Heart right ventricle (tissue), 16 donors: ENCODE measurements at places on chromosomes 6 and 20. TPM values are rescaled to one million over a fixed set of nuclear protein-coding genes. Genes with fewer than 3 reads are reported as not detected.
A peak's percentile ranks its signal among the peaks of the same experiment; 100 is the strongest.

Gene LY86
- 0.57 TPM for total RNA-seq

Gene SNRNP48
- total RNA-seq: 13.1 TPM

Gene MPC1
- total RNA-seq: 736 TPM

Gene DNAH8
- total RNA-seq: 0.09 TPM

Gene ABCF1
- 45.0 TPM for total RNA-seq

Gene KHDC1L
- not detected for total RNA-seq

Gene CNBD2
- total RNA-seq: 4.2 TPM

Gene OR2B2
- total RNA-seq: not detected

Gene MARCKS
- total RNA-seq: 15.5 TPM

Gene PACRG
- 10.3 TPM for total RNA-seq

Gene SGK2
- total RNA-seq: 3.1 TPM

DNA sequence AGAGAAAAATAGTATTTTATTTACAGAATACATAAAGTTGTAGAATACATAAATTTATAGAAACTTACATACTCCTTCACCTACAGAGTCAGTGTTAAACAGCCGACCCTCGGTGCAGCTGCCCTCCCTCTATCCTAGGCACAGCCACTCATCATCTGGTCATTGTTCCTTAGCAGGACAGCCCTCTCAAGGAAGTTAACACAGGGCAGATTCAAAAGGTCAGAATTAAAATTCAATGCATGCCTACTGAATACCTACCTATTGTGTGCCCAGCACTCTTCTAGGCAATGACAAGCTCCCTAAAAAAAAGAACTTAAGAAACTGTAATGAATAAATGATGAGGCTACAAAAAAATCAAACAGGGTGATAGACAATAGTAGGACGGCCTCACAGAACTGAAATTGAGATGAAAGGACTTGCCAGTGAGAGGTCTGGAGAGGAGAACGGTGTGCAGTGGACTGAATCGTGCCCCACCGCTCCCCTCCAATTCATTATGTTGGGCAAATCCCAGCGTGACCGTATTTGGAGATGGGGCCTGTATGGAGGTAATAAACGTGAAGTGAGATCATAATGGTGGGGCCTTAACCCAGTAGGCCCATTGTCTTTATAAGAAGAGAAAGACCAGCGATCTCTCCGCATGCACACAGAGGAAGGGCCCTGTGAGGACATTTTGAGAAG is 326.0 kb downstream of the PACRG start:
- no peak for DNase-seq

GRCh38 chr6:109008537-109009235 is 86.0 kb downstream of the SESN1 start:
- DNase-seq: no peak

DNA sequence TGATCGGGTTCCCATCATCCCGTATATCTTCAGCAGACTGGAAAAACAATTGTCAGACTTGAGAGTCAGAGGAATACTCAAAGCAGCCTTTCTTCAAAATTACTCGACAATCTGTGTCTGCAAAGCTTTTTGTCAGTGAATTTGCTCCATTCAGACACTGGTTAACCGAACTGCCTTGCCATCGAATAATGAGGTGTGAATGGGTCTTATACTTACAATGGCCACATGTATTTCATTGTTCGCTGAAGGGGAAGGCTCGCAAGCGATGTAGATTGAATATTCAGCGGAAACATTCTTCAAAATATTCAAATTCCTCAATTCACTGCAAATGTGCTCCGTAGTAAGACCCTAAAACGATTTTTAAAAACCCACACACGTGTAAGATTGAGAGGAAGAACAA is 32.9 kb downstream of the JAG1 start:
- DNase-seq: no peak

DNA sequence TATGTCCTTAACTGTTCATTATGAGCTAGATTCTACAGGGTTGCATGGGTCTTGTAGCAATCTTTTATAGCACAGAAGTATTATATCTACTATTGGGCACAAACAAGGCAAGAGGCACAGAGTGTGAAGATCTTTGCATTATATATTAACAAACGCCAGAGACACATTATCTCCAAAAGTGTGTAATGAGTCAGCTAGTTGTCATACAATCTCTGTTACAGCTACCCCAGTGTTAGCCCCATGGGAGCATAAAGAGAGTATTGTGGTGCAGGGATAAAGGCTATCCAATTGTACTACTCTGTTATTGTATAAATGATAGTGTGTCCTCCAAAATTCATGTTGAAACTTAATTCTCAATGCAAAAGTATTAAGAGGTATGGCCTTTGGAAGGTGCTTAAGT is 148.4 kb upstream of the RIMS1 start:
- DNase-seq: no peak

DNA sequence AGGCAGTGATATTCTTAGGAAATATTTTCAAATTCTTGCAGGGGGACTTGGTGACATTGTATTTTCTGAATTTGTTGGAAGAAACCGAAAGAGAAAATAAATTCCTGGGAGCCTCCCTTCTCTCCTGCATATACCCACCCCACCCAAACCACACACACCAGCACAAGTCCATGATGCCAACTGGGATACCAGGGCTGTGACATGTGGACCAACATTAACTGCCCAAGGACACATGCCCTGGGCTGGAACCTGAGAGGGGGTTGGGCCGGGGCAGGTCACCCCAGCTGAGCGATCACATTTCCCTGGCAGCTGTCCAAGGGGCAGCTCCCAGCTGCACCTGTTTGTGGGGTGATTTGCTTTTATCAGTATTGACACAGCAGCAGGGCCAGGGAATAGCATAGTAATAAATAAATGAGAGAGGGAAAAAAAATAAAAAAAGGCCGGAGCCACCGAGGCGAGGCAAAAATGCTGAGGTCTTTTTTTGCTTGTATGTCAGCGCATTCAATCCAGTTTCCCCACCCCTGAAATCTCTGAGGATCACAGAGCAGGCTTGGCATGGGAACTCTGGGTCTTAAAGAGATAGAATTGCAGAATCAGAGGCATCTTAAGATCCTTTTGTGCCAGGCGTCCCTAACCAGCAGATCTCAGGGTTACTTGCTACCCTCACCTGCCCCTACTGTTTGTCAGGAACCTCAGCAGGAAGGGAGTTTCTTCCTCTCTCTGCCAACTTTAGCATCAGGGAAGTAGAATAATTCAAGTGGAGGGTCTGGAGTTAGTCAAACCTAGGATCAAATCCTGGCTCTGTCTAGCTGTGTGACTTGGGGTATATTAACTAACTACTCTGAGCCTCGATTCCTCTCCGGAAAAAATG is 66.5 kb upstream of the PIM1 start:
- peak; percentile 48 for DNase-seq

DNA sequence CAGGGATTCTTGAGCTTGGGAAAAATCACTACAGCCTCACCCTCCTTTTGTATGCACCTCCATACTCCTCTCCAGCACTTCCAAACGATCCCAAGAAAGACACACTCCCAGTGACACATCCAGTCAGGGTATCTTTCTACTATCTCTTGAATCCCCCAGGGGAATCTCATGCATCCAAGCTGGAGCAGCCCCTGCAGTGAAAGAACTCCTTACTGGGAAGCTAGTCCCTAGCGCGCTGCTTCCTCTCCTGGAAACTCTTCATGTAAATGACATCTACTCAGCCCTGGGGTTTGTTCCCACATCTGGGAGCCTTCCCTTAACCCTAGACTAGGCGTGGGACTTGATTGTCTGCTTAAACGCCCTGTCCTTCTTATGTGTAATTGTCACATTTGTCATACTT is 329.1 kb upstream of the QKI start:
- no peak for DNase-seq

- DNase-seq: no peak
Measured at GRCh38 chr20:16708602-16709001, 21.2 kb upstream of the SNRPB2 start.

GRCh38 chr20:13008761-13009681 is at the start of gene SPTLC3:
TSS of gene SPTLC3 (plus strand) at chr20:13008972. CDS start at chr20:13009268, 296 bp downstream.
- DNase-seq: no peak

GRCh38 chr6:152879681-152880080 is 103.2 kb downstream of the FBXO5 start:
- no peak for DNase-seq

DNA sequence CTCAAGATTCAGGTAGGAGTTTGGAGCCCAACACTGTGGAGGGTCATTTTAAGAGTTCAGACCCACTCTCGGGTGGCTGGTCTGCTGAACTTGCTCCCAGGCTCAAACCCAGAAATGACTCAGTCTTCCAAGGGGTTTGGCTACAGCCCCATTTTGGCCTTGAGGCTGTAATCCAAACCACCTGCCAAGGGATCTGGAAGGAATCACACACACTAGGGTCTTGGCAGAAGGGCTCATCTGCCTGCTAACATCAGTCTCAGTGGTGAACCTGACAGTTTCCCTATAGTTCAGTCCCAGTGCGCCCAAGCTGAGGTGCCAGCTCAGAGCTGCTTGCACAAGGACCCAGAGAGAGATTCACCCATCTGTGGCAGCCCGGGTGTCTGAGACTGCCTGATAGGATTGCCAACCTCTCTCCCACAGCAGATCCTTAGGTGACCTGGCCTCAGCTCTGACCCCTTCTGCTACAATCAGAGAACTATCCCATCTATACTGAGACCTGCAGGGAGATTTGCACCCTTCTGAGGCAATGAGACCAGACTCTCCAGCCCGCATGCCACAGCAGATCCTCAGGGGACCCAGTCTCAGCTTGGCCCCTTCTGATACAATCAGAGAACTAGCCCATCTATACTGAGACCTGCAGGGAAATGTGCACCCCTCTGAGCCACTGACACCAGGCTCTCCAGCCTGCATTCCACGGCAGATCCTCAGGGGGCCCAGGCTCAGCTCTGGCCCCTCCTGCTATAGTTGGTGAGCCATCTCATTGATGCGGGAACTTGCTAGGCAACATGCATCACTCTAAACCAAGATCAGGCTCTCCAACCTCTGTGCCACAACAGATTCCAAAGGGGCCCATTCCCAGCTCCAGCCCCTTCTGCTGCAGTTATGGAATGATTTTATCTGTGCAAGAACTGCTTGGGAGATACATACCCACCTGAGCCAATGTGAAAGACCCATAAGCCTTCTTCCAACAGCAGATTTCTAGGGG is 48.2 kb downstream of the THBS2 start:
- DNase-seq: no peak

DNA sequence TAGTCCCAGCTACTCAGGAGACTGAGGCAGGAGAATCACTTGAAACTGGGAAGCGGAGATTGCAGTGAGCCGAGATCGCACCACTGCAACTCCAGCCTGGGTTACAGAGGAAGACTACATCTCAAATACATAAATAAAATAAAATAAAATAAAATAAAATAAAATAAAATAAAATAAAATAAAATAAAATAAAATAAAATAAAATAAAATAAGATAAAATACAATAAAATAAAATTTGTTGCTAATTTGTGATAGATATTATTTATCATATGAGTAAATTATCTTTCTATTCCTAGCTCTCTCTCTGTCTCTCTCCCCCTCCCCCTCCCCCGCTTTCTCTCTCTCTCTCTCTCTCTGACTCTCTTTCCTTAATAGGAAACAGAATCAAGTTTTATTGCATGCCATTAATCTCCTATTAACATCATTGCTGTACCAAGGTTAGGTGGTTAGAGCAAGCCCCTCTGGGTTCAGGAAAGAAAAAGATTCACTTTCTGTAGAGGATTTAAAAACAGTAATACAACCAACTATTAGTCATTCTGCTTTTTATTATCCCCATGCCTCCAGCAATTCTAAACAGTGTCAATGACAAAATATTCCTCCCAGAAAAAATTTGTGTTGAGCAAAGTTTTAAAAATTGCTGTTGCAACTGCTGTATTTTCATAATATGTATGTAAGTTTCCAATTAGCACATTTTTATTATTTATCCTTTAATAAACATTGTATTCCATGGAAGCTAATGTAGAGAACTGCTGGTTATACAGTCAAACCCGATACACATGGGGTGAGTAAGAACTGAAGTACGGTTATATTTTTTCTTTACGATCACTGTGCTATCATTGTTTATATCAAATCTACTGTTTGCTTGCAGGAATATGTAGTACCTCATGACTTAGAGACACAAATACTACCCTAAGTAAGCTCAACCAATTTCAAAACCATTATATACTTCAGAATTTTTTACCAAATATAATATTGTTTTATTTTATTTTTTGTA is 22.1 kb downstream of the BMP5 start:
- no peak for DNase-seq

DNA sequence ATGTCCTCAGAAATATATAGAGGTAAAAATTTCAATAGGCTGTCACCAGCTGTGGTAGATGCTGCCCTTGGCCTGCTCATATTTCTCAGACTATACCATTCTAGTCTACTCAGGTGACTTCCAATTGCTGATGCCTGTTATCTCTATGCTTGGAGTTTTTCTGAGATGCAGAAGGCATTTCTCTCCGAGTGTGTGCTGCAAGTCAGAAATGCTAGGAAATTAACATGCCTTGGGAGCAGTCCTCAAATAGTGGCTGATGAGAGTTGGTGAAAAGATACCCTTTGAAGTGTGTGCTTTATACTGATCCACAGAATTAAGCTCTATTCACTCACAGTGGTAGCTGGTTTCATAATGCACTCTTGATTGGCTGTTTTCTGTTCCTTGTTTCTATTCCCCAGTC is 43.2 kb upstream of the PKIB start:
- no peak for DNase-seq

GRCh38 chr6:6712449-6713403 is 124.2 kb downstream of the LY86 start:
- no peak for DNase-seq

DNA sequence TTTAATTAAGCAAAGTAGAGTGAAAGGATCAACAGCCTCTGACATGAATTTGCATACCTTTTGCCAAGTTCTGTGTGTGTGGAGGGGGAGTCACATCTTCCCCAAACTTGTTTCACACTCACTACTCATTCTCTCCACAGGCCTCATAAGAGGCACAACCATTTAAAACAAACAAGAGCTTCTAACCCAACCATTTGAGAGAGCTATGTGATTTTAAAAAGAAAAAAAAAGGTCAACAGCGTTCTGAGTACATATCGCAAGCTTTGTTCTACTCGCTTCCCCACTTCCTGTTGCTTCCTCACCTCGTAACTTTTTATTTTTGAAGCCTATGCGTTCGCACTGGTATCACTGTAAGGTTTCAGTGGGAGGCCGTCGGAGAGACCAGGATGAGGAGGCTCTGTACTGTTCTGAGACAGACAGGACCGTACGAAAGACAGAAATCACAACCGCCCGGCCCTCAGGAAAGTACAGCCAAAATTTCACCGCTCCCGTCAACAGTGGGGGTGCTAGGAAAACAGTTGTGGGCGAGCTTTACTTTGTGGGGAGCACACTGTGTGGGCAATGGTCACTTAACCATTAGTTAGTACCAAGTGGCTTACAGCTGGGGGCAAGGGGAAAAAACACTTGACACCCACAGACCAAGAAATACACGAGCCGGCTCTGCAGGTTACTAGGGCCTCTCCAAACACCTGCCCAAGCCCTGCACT is 61.3 kb downstream of the TRERF1 start:
- DNase-seq: no peak

GRCh38 chr6:37285861-37286311 is 27.9 kb upstream of the TMEM217 start:
- DNase-seq: no peak
